ENCODE measurements at places on chromosomes 4 and X.

DNA sequence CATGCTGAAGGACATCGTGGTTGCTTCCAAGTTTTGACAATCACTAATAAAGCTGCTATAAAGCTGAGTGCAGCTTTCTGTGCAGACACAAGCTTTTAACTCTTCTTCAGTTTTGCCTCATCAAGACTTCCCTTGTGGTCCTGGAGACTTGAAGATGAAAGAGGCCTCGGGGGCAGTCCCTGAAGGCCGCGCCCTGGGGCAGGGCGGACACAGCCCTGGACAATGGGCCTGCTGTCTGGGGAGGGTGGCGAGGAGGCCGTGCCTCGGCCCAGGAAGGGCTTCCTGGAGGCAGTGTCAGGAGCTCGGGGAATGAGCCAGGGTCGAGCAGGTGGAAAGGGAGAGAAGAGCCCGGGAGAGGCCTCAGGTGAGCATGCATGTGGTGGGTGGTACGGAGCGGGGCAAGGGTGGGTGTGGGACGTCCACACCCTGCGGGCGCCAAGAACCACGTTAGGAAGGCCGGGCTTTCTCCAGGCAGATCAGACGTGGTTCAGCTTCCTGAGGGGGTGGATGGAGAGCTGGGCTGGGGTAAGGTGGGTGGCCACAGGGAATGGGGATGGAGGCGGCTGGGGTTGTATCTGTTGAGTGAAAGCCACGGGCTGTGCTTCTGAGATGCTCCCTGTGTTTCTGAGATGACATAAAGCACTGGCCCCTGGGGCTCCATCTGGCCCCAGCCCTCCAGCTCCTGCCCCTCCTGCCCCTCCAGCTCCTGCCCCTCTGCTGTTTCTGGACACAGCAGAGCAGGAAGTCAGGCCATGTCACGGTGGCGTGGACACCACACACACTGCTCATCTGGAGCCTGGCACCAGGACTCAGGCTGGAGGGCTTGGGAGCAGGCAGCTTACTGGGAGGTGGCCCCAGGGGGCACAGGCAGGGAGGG lies 21.5 kb downstream of the ADRA2C start:
- DNase-seq, result no peak

DNA sequence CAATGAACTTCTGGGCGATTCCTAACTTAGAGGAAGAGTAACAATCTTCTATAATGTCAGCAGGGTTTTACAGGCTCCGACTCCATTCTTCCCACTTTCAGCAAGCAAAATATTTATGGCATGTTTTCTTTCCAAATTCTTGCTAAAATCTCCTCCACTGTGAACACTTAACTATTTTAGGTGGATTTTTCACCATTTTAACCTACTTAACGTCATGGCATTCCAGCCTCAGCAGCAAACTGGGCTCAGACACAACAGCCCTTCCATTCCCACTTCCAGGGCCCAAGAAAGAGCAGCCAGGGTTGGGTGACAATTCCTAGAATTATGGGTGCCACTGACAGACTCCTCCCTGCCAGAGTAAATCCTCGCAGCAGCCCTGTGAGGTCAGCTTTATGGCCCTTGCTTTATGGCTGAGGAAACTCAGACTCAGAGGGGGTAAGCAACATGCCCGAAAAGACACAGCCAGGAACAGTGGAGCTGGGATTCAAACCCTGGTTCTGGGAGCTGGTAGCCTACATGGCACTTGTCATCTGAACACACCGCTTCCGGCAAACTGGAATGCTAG lies 112.8 kb upstream of the MAP3K15 start:
- DNase-seq, result no peak

DNA sequence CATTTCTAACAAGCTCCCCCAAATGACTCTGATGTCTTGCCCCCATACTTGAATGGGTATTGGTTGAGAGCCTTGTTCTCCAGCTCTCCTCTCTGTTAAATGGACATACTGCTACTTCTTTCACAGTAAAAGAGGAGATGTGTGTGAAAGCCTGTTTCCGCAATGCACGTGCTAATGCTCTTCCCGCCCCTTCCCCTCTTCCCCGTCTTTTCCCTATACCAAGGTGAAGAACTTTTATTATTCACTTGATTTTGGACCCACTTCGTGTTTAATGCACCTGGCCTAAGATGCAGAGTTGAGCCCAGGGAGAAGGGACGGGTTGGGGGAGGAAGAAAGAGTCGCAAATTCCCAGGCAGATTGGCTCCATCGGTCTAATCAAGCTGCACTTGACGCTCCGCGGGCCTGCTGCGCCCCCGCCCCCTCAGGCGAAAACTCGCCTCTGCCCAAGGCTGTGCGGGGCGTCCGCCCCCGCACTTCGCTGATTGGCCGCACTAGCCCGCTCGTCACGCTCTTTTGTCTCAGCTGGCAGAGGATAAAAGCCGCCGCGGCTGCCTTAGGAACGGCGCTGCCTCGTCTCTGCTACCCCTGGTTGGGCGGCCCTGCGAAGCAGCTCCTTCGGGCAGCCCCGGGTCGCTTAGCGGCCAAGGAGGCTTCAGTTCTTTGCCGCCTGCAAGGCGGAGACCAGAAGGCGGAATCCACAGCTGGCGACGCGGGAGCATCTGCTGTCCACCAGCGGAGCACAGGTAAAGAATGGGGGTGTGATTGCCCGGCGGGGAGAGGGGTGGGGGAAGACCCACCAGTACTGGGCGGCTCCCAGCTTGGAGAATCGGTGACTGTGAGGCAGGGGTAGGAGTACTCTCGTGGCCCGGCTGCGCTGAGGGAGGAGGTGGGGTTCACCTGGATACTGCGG lies at the start of gene ZCCHC12:
ZCCHC12 (plus strand) TSS at position 562 of the 910 bp plus-strand sequence. CDS start 1,421 bp downstream, outside the sequence.
- DNase-seq, result no peak

- no peak for DNase-seq
These were observed 56.5 kb upstream of the PHKA2 start for GRCh38 chrX:19040373-19040772.

DNA sequence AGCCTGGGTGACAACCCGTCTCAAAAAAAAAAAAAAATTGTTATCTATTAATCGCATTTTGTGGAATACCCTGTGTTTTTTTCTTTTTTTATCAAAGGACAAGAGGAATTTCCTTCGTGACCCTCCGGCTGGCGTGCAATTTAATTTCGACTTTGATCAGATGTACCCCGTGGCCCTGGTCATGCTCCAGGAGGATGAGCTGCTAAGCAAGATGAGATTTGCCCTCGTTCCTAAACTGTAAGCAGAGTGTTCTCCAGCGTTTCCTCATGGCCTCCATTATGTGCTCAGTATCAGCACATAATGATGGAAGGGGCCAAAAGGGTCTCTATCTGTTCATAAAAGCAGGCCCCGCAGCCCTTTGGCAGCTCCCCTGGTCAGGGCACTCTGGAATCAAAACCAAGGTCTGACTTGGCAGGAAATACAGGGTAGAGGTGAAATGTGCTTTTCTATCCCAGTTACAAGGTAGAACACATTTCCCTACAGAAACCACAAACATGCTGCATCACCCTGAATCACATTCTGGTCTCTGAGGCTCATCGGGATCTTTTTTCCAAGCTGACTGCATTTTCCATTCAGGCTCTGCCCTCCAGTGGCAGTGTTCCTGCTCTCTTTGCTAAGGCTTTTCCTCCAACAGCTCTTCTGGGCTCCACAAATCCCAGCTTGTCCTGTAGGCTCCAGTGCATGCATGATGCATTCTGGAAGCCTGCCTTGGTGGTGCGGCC lies 24.4 kb downstream of the SYAP1 start:
- DNase-seq, result no peak

DNA sequence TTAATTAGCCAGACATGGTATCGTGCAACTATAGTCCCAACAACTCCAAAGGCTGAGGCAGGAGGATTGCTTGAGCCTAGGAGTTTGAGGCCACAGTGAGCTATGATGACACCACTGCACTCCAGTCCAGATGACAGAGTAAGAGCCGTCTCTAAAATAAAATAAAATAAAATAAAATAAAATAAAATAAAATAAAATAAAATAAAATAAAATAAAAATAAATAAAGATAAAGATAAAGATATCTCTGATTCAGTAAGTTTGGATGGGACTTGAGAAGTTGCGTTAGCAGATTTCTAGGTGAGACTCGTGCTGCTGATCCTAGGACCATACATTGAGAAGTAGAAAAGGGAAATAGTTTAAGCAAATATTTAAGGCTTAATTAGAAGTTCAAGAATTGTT lies 254.8 kb upstream of the FAM241A start:
- DNase-seq, result no peak

DNA sequence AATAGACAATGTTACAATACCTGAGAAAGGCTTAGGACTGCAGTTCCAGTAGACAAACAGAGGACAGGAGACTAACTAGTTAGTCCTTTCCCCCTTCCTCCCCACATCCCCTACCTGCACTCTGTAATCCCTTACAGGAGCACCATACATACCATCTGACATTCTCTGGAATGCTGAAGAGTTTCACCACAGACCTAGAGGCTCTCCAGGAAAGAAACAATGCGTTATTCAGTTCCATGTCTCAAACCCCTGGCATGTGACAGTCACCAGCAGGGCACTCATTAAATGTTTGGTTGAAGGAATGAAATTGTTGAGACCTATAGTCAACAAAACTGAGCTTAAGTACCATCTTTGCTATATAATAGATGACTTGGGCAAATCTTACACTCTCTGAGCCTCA lies 100.2 kb upstream of the USP38 start:
- no peak for DNase-seq

GRCh38 chr4:52838729-52839586 lies 23.2 kb upstream of the RASL11B start:
- DNase-seq, result no peak

- no peak for DNase-seq
These were observed 142.9 kb downstream of the ADGRA3 start for GRCh38 chr4:22372986-22373385.

GRCh38 chr4:111923786-111924185 lies 221.5 kb upstream of the FAM241A start:
- no peak for DNase-seq

DNA sequence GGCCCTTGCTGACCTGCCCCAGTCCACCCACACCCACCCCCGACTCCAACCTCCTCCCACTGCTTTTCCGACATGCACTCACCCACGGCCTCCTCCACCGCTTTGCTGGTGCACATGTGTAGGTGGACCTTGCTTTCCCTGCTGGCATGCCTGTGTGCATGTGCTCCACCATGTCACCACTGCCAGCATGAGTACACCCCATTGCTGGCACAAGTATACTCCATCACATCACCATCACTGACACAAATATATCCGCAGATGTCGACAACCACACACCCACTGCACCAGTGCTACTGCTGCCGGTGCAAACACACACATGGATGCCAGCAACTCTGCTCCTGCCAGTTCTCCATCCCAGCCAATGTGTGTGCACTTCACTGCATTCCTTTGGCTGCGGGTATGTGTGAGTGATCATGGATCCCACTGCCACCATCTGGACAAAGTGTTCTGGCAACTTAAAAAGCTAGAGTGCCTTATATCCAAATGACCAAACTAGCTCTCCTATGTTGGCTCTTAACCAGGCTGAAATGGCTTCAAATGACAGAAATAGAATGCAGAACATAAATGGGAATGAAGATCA lies 1072.3 kb downstream of the RAPGEF2 start:
- no peak for DNase-seq

DNA sequence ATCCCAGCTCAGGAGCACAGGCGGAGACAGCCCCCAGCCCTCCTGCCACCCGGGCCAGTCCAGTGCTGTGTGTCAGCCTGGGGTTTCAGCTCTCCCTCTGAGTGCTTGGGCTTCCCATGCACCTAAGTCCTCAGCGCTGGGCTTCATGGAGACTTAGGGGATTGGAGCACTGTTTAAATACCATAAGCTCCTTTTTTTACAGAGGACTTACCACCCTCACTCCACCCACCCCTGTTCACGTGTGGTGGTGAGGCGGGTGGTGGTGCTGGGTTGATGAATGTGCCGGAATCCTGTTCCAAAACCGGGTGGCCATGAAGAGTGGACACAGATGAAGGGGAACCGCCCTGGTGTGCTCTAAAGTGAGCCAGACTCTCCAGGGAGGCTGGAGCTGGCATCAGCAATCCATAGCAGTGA lies 66.9 kb downstream of the PSAPL1 start:
- DNase-seq, result no peak

DNA sequence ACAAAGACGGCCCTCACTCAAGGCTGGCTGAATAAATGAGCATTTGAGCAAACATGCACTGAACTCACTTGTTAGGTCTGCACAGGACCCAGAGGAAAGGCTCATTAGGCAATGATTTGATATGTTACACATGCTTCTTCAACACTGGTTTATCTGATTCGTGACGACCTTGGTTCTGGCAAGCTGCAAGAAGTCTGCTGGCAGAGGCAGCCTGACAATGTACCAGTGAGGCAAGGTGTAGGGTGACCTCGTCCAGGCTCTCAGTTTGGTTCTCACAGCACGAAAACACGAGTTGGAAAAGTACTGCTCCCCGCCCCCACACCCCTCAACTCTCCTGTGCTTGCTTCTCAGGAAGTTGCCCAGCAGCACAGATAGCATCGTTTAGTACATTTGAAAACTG lies 63.1 kb upstream of the CITED1 start:
- no peak for DNase-seq

DNA sequence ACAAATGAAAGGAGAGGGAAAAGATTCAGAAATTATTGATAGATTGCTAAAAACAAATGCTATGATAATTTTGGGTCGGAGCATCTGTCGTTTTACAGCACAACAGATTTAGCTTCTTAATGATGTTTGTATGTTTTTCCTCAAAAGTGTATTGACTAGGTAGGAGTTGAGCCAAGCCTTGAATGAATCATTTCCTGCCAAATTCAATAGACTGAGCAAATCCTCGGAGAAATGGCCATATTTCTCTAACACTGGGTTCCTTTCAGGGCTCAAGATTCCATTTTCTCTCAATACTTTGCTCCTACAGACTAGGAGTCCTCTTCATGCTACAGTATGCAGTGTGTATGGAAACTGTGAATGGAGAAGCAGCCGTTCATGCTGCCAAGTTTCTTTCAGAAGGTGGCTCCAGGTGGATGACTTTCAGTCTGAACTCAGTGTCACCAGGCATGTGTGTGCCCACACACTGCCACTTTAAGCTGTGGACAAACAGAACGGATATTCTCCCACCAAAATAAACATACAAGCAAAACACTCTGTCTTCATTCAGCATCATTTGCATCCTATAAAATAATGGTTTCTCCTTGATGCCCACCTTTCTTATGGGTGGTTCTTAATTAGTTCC lies 146.0 kb downstream of the TBL1X start:
- no peak for DNase-seq

GRCh38 chr4:184666670-184667069 lies 17.1 kb downstream of the PRIMPOL start:
- no peak for DNase-seq

DNA sequence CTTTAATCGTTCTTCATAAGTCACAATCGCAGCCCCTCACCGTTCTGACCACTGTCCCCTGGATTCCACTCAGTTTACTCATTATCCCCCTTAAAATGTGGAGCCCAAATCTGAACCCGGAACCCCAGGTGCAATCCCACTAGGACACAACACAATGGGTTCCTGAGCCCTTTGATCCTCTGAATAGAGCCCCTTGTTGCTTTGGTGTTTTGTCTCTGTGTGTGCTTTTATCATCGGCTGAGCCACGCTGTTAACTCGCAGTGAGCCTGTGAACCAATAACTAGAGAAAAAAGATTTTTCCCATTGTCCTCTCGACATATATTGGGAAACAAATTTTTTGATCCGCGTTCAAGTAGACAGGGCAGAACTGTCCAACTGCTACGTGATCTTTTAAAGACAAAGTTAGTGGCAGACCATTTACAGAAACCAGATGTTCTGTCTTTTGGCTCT lies 617 bp upstream of the PDHA1 start:
- no peak for DNase-seq

All from stimulated activated CD4-positive, alpha-beta T cell treated with anti-CD3 and anti-CD28 coated beads, TNF-alpha, amount 100 ng/mL, for 48 hours (primary cell).